Vagina (tissue), 2 donors: ENCODE measurements at places on chromosomes 3 and 15.

- DNase-seq, result no peak
Observed at GRCh38 chr15:39301589-39301999, 279.3 kb upstream of the THBS1 start.

DNA sequence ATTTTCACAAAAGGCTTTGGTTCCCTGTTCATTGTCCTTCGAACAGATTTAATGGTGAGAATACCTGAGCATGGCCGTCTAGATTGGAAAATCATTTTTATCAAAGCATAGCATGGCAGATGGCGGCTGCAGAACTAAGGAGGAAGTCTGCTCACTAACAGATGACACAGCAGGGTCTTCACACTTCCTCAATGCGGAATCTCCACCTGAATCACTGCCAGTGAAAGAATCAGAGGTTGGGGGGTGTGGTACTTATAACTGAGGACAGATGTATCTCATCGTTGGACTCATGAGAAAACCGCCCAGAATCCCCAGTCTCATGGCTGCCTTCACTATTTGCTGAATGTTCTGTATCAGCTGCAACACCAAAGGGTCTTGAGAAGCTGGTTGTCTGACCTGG, 31.6 kb upstream of the PYGO1 start:
- no peak for DNase-seq

DNA sequence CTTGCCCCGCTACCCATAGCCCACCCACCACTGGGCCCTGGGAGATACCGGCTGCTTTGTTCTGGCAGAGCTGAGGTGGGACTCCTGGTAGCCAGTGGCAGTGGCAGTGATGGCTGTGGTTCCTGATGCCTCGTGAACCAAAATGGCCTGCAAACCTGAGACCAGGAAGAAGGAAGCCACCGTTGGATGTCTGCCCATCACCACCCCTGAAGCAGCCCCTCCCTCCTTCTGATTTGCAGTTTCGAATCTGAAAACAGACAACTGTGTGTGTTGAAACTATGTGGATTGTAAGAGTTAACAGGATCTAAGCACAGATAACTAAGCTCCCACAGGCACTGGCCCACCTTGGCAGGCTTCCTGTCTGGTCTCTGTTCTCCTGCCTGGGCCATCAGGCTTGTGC, 66.6 kb downstream of the NUP210 start:
- DNase-seq, result no peak

- DNase-seq, result no peak
Observed at GRCh38 chr3:129809297-129809696, 84.2 kb downstream of the TMCC1 start.
